Progenitor cell of endocrine pancreas (in vitro differentiated cells): ENCODE measurements at places on chromosomes 6 and 20. TPM values are rescaled to one million over a fixed set of nuclear protein-coding genes. Genes with fewer than 3 reads are reported as not detected.
A peak's percentile ranks its signal among the peaks of the same experiment; 100 is the strongest.

ZKSCAN3 gene
- total RNA-seq = 17.9 and 19.7 TPM in 2 replicates

HMGCLL1 gene
- 0.96 and 1.8 TPM in 2 replicates for total RNA-seq

ARMH2 gene
- not detected in 2 replicates for total RNA-seq

DNA sequence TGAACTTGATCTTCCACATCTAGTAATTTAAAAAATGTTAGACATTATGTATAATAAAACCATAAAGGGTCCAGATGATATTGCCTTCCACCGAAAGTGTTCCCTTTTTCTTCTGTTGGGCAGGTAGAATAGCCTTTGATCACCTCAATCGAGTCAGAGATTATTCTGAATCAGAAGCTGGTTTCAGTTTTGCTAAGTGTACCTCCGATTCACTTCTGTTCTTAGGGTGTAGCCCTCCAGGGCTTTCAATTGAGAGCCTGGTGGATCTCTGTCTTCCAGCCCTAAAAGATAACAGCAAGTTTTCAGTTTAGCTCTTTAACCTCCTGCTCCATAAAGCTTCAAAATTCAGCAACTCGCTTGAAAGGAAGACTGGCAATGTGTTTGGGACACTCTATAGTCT is 21.1 kb upstream of the AIG1 start:
- H3K27me3 ChIP-seq = no peaks in the 10 kb centered on the region
- no peaks in the 10 kb centered on the region for H3K36me3 ChIP-seq
- no peaks in the 10 kb centered on the region for H3K4me1 ChIP-seq
- no peak overlapping the region for H3K27ac ChIP-seq

DNA sequence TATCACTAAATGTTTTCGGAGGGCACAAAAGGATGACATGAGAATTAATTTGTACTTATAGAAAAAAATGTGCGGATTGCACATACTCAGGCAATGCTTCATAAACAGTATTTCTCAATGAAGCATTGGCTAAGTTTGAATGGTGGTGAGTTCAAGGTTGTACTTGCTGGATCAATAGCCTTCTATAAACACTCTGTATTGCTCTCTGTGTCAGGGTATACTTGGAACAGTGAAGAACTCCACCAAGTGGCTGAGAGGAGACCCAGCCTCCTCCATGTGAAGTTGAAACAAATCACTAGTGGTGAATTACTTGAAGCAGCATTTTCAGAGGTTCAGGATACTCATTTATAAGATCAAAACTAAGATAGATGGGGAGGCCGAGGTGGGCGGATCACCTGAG is 360.6 kb downstream of the RIMS1 start:
- H3K4me1 ChIP-seq = peaks cover 1% of the 10 kb centered on the region
- H3K27ac ChIP-seq = no peak overlapping the region
- H3K27me3 ChIP-seq = no peaks in the 10 kb centered on the region
- H3K36me3 ChIP-seq = no peaks in the 10 kb centered on the region

DNA sequence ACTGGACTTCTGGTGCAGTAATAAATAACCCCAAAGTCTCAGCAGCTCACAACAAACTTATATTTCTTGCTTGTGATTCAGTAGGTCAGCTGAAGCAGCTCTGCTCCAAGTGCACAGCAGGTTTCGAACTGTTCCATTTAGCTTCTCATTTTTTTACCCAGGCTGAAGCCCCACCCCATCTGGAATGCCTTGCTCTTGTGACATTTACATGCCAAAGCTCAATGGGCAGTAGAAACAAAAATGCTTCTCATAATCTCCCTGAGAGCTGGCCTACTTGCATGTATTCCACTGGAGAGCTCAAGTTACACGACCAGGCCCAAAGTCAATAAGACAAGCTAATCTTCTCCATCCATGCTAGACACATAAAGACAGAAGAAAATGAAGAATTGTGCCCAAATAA is 165.2 kb downstream of the HAO1 start:
- peaks cover 3% of the 10 kb centered on the region for H3K36me3 ChIP-seq
- H3K4me3 ChIP-seq = no peak overlapping the region
- H3K4me1 ChIP-seq = no peaks in the 10 kb centered on the region
- no peak for DNase-seq
- no peaks in the 10 kb centered on the region for H3K27me3 ChIP-seq

GRCh38 chr6:95081231-95081630 is 496.1 kb upstream of the MANEA start:
- H3K4me3 ChIP-seq = no peak overlapping the region
- no peaks in the 10 kb centered on the region for H3K4me1 ChIP-seq
- no peaks in the 10 kb centered on the region for H3K36me3 ChIP-seq
- no peak for DNase-seq
- no peak overlapping the region for H3K27ac ChIP-seq

DNA sequence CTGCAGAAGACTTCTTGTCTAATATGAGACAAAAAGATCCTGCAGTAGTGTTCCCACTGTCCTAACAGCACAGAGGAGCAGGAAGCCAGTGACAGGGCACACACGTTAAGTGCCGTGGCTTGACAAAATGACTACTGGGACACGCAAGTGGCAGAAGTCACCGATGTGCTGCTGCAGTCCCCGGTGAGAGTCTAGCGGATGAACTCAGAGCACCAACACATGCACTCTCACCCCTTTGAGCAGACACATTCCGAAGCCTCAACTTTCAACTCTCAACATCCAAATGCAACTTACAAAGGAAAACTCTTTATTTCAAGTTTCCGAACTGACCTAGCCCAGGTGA is 898 bp downstream of the LAMA4 start:
- H3K4me1 ChIP-seq = peaks cover 18% of the 10 kb centered on the region
- peaks cover 58% of the 10 kb centered on the region for H3K27me3 ChIP-seq
- no peaks in the 10 kb centered on the region for H3K36me3 ChIP-seq
- DNase-seq = no peak
- no peak overlapping the region for H3K27ac ChIP-seq
- H3K4me3 ChIP-seq = peak overlapping the region; percentile 78

GRCh38 chr20:48352628-48353027 is 475.2 kb downstream of the PREX1 start:
- no peaks in the 10 kb centered on the region for H3K36me3 ChIP-seq
- no peaks in the 10 kb centered on the region for H3K27me3 ChIP-seq
- no peak overlapping the region for H3K4me3 ChIP-seq
- H3K4me1 ChIP-seq = no peaks in the 10 kb centered on the region
- no peak overlapping the region for H3K27ac ChIP-seq
- no peak for DNase-seq

DNA sequence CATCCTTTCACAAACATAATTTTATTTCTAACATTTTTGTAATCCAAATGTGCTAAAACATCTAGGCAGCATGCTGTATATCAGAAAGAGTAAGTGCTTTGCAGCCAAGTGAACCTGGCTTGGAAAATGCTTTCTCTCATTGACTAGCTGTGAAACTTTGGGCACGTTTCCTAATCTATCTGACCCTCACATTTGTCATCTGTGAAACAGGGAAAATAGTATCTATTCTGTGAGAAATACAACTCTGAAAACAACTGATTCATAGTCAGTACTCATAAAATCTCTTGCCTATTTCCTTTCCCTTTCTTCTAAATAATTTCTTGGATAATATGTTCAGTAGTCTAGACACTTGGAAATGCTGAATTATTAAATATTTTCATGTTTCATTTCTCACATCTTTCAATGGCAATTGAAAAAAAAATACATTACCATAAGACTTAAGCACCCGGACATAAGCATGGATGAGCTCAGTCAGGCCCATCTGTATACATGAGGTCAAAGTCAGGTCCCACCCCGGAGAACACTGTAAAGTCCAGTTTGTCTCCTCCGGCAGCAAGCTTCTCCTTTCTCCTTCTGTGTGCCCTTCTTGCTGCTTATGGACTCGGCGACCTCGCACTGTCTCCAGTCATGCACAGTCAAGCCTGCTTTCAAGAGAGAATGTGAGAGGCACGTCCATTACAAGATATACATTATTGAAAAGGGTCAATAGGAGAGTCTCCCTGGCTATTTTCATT is 455.0 kb upstream of the SOX4 start:
- H3K4me3 ChIP-seq = no peak overlapping the region
- H3K4me1 ChIP-seq = peaks cover 40% of the 10 kb centered on the region
- no peaks in the 10 kb centered on the region for H3K27me3 ChIP-seq
- H3K36me3 ChIP-seq = peaks cover 7% of the 10 kb centered on the region
- DNase-seq = no peak

DNA sequence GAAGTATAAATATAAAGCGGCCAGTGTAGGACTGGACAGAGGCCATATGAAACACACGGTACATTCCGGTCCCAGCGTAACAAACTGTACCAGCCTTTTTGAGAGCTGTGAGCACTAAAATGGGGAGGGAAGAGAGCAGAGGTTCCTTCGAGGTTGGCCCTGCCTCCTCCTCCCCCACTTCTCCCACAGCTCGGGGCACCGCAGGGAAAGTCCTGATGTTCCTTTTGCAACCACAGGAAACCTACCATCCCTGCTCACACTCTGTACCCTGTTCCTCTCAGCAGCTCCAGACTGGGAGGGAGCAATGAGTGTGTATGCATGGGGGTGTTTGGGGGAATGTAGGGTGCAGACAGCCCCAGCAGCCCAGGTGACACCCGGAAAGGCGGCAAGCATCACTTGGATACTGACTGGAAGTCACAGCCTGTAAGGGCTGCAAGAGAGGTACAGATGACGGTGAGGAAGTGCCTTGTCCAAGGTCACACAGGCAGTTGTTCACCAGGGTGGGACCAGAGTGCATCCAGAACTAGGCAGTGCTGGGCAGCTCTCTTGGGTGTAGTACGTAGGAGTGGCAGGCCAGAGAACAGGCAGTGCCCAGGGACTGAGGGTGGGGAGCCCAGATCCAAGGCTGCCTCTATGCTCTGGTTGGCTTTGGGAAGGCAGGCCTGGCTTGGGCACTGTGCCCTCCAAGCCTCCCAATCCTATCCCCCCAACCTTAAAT is 11.0 kb upstream of the ARMC12 start:
- no peak overlapping the region for H3K4me3 ChIP-seq
- no peaks in the 10 kb centered on the region for H3K36me3 ChIP-seq
- H3K4me1 ChIP-seq = peaks cover 22% of the 10 kb centered on the region
- peaks cover 42% of the 10 kb centered on the region for H3K27me3 ChIP-seq
- peak overlapping the region; percentile 24 for H3K27ac ChIP-seq
- no peak for DNase-seq

DNA sequence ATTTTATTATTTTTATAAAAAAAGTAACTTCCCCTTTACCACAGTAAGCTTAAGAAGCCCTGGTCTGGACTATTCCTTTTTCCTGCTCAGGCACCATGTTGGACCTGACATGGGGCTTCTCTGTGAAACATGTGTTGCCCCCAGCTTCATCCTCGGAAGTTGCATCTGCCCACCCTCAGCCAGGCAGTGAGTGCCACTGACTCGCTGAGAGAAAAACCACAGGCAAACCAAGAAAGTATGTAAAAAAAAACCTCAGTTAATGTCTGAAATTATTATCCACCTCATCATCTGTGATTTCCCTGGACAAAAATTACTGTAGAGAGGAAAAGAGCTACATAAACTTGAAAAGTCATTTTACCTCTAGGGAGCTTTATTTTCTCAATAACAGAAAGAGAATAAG is 109.9 kb upstream of the MCHR2 start:
- H3K4me3 ChIP-seq = no peak overlapping the region
- H3K36me3 ChIP-seq = no peaks in the 10 kb centered on the region
- DNase-seq = no peak
- no peaks in the 10 kb centered on the region for H3K27me3 ChIP-seq
- H3K4me1 ChIP-seq = peaks cover 24% of the 10 kb centered on the region

- peaks cover 18% of the 10 kb centered on the region for H3K27me3 ChIP-seq
- peak overlapping the region; percentile 99 for H3K27ac ChIP-seq
- no peaks in the 10 kb centered on the region for H3K36me3 ChIP-seq
- H3K4me1 ChIP-seq = peaks cover 10% of the 10 kb centered on the region
These were observed 485 bp upstream of the RTF2 start for GRCh38 chr20:56467968-56468315.

DNA sequence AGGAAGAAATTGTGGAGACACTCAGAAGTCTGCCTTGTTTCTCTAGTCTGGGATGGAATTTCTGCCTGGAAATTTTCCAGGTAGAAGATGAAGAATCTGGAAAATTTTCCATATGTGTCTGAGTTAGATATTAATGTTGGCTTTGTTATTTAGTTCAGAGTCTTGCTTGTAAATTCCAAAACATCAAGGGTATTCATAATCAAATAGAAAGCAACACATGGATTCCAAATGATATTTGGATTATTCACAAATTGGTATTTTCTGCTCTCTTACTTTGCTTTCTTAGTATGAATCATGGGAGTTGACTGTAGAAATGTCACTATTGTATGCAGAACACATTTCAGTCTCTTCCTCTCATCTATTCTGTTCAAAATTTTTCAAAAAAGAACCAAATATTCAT is 116.0 kb downstream of the GRIK2 start:
- peaks cover 3% of the 10 kb centered on the region for H3K4me1 ChIP-seq
- H3K36me3 ChIP-seq = no peaks in the 10 kb centered on the region
- DNase-seq = no peak
- H3K27me3 ChIP-seq = no peaks in the 10 kb centered on the region
- H3K4me3 ChIP-seq = no peak overlapping the region
- no peak overlapping the region for H3K27ac ChIP-seq

DNA sequence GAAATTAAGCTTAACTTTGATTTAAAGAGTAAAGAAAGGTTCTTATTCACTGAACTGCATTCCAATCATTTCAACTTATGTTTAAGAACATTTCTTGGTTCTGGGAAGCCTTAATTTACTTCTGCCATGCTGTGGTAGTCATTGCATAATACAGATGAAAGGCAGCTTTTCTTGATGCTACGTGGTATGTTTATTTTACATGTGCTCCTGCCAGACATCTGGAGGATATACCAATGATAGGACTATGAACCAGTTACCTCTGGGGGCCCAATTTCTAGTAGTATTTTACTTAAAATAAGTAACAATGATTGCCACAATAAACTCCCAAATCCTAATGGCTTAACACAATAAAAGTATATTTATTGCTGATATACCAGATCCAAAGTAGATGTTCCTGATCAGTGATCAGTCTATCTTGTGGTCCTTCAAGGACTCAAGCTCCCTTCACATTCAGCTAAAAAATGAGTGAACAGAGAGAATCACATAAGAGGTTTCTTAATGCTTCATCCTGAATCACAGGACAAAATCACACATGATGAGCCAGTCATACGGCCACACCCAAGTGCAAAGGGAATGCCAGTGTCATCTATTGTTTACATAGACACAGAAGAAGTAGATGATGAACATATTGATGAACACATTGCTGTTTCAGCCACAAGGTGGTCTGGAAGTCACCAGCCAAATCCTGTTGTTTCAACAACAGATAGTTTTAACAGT is 56.5 kb upstream of the CCN2 start:
- H3K27ac ChIP-seq = no peak overlapping the region
- no peaks in the 10 kb centered on the region for H3K27me3 ChIP-seq
- no peaks in the 10 kb centered on the region for H3K36me3 ChIP-seq
- no peak overlapping the region for H3K4me3 ChIP-seq
- no peak for DNase-seq
- peaks cover 2% of the 10 kb centered on the region for H3K4me1 ChIP-seq

DNA sequence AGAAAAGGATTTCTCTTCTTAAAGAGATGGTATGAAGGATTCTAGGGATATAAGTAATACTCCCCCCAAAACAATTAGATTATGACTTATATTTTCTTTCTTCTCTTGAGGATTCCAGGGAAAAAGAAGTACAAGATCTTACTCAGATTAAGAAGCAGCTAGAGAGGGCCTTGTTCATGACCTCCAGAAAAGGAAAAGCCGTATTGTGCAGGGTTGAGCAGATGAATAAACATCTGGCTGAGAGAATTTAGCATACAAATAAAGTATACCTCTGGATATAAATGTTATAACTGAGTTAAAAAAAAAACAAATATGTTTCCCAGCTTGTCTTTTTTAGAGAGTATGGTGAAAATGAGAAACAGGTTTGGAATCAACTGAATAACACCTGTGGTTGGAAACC is 11.3 kb downstream of the MYO6 start:
- H3K4me3 ChIP-seq = no peak overlapping the region
- H3K4me1 ChIP-seq = peaks cover 5% of the 10 kb centered on the region
- no peak for DNase-seq
- peaks cover 8% of the 10 kb centered on the region for H3K36me3 ChIP-seq
- no peak overlapping the region for H3K27ac ChIP-seq
